ENCODE measurements at places on chromosomes 3 and 15.

- H3K27me3 ChIP-seq, result no peaks in the 10 kb centered on the region
- H3K4me3 ChIP-seq, result no peak overlapping the region
- no peak overlapping the region for H3K27ac ChIP-seq
Observed at GRCh38 chr3:119343719-119344118, 49.5 kb downstream of the ARHGAP31 start.

GRCh38 chr15:81184188-81184587 lies 12.5 kb upstream of the IL16 start:
- H3K4me1 ChIP-seq, result peaks cover under 1% of the 10 kb centered on the region
- no peaks in the 10 kb centered on the region for H3K36me3 ChIP-seq
- no peaks in the 10 kb centered on the region for H3K27me3 ChIP-seq
- DNase-seq, result no peak
- no peak overlapping the region for H3K27ac ChIP-seq

DNA sequence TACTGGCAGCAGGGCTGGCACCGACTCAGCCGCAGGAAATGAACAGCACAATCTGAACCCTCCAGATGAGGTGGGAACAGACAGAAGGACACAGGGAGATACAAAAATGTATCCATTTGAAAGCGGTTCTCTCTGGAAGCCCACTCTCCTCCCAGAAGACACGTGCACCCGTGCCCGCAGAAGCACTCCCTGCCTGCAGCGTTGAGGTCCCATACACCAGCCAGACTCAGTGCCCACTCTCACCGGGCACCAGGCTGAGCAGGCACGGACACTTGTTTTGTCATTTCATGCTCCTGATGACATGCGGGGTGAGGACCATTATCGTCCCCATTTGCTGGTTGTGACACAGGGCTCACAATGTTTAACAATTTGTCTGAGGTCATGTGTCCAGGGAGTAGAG lies 297.4 kb upstream of the TLE3 start:
- H3K4me3 ChIP-seq, result no peak overlapping the region
- H3K27ac ChIP-seq, result no peak overlapping the region
- H3K36me3 ChIP-seq, result no peaks in the 10 kb centered on the region
- H3K4me1 ChIP-seq, result no peaks in the 10 kb centered on the region
- no peaks in the 10 kb centered on the region for H3K27me3 ChIP-seq

DNA sequence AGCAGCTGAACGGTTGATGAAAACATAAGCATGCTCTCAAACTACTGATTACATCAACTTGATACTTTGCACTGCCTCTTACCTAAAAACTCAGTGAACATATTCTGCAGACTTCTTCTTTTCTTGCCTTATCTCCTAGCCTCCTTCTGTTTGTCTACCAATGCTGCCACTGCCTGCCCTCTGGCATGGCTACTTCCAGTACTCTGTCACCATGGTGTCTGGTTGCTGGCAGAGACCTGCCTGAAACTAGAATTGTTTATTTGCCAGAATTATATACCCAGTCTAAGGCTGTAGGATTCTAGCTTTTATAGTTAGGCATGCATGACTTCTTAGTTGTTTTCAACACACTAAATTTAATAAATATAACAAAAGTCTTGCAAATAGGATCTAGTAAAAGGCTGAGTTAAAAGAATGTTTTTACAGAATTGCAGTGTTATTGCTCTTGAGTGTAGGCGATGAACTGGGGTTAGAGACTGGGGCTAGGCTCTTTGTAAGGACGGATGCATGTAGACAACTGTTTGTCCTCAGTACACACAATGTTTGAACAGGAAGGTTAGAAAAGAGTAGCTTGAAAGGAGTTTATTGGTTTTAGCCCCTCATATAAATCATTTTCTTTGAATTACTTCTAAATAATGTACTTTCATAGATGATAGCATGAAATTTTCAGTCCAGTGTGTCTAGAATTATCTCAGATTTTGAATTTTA lies 116.3 kb downstream of the KCNAB1 start:
- DNase-seq, result no peak
- no peak overlapping the region for H3K4me3 ChIP-seq
- no peak overlapping the region for H3K27ac ChIP-seq
- no peaks in the 10 kb centered on the region for H3K36me3 ChIP-seq

GRCh38 chr3:114554731-114555130 lies 260.9 kb downstream of the TIGIT start:
- H3K4me1 ChIP-seq, result peaks cover 6% of the 10 kb centered on the region
- DNase-seq, result no peak
- H3K27me3 ChIP-seq, result no peaks in the 10 kb centered on the region

DNA sequence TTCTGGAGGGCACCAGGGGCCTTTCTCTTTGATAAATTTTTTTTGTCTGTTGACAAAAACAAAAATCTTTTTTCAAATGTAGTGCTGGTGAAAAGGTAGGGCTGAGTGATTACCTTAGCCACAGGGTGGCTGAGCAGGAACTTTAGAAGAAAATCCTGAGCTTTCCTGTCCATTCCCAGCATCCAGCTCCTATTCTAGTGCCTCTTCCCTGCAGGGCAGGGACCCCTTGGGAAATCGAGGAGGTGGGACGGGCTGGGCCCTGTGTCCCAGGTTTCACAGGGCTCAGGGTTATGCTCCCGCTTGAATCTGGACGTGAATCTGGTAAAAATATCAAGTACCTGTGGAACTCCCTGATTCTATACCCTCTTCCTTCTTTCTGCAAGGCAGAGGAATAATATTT lies 31.7 kb downstream of the EDEM1 start:
- DNase-seq, result no peak
- H3K27ac ChIP-seq, result no peak overlapping the region
- H3K4me1 ChIP-seq, result no peaks in the 10 kb centered on the region

DNA sequence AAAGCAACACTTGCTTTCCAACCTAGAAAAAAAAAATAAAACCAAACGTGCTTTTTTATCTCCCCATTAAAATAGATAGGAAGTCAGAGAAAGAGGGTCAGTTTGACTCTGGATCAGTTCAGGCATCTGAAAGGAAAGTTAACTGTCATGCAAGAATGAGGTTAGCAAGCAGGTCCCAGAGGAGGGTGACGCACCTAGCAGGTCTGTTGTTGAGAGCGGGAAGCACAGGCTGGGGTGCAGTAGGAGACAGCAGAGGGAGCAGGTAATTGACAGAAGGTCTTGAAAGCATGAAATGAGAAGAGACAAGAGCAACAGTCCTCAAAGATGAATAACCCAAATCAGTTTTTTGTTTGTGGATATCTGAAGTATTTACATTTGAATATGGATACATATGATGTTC lies 82.5 kb downstream of the ANO10 start:
- no peak for DNase-seq
- H3K27me3 ChIP-seq, result no peaks in the 10 kb centered on the region
- H3K4me3 ChIP-seq, result no peak overlapping the region
- no peaks in the 10 kb centered on the region for H3K36me3 ChIP-seq
- H3K27ac ChIP-seq, result no peak overlapping the region
- no peaks in the 10 kb centered on the region for H3K4me1 ChIP-seq

GRCh38 chr3:48334605-48335004 lies 1.1 kb upstream of the SPINK8 start:
- H3K4me3 ChIP-seq, result no peak overlapping the region
- H3K36me3 ChIP-seq, result no peaks in the 10 kb centered on the region
- H3K27ac ChIP-seq, result no peak overlapping the region
- H3K27me3 ChIP-seq, result no peaks in the 10 kb centered on the region
- H3K4me1 ChIP-seq, result no peaks in the 10 kb centered on the region

- no peaks in the 10 kb centered on the region for H3K27me3 ChIP-seq
- no peak overlapping the region for H3K4me3 ChIP-seq
- DNase-seq, result no peak
- H3K27ac ChIP-seq, result no peak overlapping the region
- no peaks in the 10 kb centered on the region for H3K36me3 ChIP-seq
Observed at GRCh38 chr3:172586436-172586835, 63.2 kb upstream of the TNFSF10 start.

GRCh38 chr3:72847282-72847681 lies 963 bp downstream of the SHQ1 start:
- peak overlapping the region; percentile 86 for H3K4me3 ChIP-seq
- H3K4me1 ChIP-seq, result peaks cover 14% of the 10 kb centered on the region
- H3K36me3 ChIP-seq, result no peaks in the 10 kb centered on the region
- H3K27ac ChIP-seq, result no peak overlapping the region
- no peaks in the 10 kb centered on the region for H3K27me3 ChIP-seq

DNA sequence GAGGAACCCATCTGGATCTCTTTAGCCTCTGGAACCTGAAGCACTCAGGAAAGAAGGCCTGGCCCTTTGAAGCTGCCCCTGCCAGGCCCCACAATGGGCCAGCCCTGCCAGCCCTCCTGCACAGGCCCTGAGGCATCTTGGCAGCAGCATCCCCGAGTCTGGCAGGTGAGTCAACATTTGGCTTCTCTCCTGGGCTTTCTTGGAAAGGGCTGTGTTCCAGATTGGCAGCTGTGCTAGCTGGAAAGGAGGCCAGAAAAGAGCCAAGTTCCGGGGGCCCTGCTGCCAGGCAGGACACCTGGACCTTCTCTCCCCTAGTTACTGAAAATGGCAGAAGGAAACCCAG lies 187.2 kb downstream of the SHQ1 start:
- peak overlapping the region; percentile 30 for H3K27ac ChIP-seq
- H3K36me3 ChIP-seq, result no peaks in the 10 kb centered on the region
- no peaks in the 10 kb centered on the region for H3K27me3 ChIP-seq
- peaks cover 45% of the 10 kb centered on the region for H3K4me1 ChIP-seq
- no peak overlapping the region for H3K4me3 ChIP-seq

DNA sequence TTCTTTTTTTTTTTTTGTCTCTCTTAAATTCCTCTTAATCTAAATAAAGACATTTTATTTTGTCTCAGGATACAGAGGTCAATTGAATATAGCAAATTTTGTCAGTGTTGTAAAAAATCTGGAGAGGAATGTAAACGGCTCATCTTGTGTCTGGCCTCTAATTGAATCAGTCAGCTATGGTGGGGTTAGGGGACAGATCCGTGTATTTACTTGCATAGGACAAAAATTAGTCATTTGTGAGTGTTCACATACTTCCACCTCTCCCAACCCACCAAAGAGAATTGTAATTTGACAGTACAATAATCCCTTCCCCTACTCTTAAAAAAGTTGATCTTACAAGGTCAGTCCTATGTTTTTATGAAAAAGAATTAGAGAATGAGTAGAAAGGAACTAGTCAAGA lies 18.3 kb downstream of the PPARG start:
- H3K4me1 ChIP-seq, result no peaks in the 10 kb centered on the region
- no peaks in the 10 kb centered on the region for H3K36me3 ChIP-seq
- DNase-seq, result no peak
- H3K4me3 ChIP-seq, result no peak overlapping the region

GRCh38 chr3:117596503-117596902 lies 886.9 kb downstream of the TUSC7 start:
- no peak overlapping the region for H3K27ac ChIP-seq
- H3K4me1 ChIP-seq, result peaks cover 3% of the 10 kb centered on the region
- no peak overlapping the region for H3K4me3 ChIP-seq
- DNase-seq, result no peak
- no peaks in the 10 kb centered on the region for H3K27me3 ChIP-seq

DNA sequence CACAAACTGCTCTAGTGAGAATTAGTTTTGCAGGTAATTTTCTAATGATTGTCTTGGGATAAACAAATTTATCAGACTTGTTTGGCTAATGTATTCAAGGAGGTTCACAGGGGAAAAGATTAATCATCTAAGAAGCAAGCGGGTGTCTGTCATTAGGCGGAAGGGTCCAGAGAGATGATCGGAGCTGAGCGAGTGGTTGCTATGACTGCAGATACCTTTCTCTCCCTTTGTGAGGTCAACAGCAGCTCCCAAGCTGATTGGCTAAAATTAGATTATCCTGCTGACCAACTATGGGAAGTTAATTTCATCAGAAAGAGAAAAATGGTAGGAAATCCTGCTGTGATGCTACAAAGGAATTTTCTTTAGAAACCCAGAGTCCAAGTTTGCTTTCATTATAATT lies 276.0 kb downstream of the SOX2 start:
- H3K4me3 ChIP-seq, result no peak overlapping the region
- H3K36me3 ChIP-seq, result no peaks in the 10 kb centered on the region
- no peak for DNase-seq
- no peaks in the 10 kb centered on the region for H3K27me3 ChIP-seq

GRCh38 chr3:19272296-19272695 lies 124.0 kb downstream of the KCNH8 start:
- H3K36me3 ChIP-seq, result no peaks in the 10 kb centered on the region
- H3K27ac ChIP-seq, result no peak overlapping the region
- H3K4me3 ChIP-seq, result no peak overlapping the region
- H3K27me3 ChIP-seq, result no peaks in the 10 kb centered on the region
- no peaks in the 10 kb centered on the region for H3K4me1 ChIP-seq

DNA sequence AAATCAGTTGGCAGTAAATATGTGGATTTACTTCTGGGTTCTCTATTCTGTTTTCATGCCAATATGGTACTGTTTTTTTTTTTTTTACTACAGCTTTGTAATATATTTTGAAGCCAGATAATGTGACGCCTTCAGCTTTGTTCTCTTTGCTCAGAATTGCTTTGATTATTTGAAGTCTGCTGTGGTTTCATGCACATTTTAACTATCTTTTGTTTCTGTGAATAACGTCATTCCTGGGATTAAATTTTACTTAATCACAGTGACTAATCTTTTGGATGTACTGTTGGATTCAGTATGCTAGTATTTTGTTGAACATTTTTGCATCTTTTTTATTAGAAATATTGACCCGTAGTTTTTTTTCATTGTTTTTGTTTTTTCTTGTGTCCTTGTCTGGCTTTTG lies 576.5 kb downstream of the ZNF385D start:
- H3K4me3 ChIP-seq, result no peak overlapping the region
- no peaks in the 10 kb centered on the region for H3K36me3 ChIP-seq
- DNase-seq, result no peak
- no peaks in the 10 kb centered on the region for H3K4me1 ChIP-seq

GRCh38 chr3:159852266-159852665 lies 136.4 kb upstream of the IL12A start:
- H3K36me3 ChIP-seq, result no peaks in the 10 kb centered on the region
- no peak overlapping the region for H3K4me3 ChIP-seq

DNA sequence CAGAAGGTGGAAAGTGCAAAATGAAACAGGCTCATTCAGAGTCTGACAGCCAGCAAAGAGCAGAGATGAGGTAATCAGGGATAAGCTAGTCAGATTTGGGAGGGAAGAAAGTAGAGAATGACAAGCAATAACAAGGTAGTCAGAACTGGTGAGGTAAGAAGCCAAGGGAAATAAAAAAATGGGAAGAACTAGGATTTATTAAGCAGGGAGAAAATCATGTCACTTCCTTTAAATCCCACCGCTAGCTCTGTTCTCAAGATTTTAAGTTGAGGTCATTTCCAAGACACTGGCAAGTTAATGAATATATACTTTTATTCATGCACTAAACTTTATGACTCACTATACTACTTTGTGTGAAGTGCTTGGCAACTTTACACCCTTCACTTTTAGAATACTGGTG lies 1106.8 kb downstream of the IGSF11 start:
- H3K4me3 ChIP-seq, result no peak overlapping the region
- no peaks in the 10 kb centered on the region for H3K27me3 ChIP-seq
- H3K4me1 ChIP-seq, result no peaks in the 10 kb centered on the region
- H3K27ac ChIP-seq, result no peak overlapping the region
- no peaks in the 10 kb centered on the region for H3K36me3 ChIP-seq

DNA sequence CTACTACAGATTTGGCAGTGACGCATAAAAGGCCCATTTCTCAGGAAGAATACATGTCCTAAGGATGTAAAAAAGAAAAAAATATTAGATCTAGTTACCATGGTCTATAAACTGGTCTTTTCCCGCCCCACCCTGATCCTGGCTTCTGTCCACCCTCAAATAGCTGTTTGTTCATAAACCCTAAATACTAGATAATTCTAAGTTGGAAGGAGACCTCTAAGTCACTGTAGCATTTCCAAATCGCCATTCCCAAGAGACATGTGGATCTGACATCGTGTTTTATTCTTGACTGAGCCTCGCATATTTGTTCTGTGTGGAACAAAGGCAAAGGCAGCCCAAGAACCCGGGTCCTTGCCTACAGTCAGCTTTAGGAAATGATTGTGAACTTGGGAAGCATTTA lies 49.0 kb downstream of the LMCD1 start:
- H3K4me3 ChIP-seq, result no peak overlapping the region
- no peaks in the 10 kb centered on the region for H3K4me1 ChIP-seq
- no peak for DNase-seq
- H3K27ac ChIP-seq, result no peak overlapping the region
- no peaks in the 10 kb centered on the region for H3K27me3 ChIP-seq

Data from pancreas (tissue), 10 donors.